ENCODE measurements at places on chromosomes 1 and 21.

GRCh38 chr1:27878039-27878438, 5.7 kb downstream of the THEMIS2 start:
- DNase-seq: no peak

DNA sequence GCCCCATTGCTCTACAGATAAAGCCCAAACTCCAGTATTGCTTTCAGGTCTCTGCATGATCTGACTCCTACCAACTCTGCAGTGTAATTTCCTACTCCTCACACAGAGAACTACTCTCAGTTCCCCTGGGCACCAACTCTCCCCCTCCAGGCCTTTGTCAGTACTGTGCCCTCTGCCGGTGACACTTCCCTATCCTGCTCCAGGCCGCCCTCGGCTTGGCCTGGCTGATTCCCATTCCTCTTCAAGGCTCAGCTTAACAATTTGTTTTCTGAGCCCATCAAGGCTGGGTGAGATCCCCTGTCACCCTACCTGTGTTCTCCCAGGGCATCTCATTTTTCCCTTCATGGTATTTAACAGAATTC, 2.6 kb downstream of the SLAMF8 start:
- no peak for DNase-seq

DNA sequence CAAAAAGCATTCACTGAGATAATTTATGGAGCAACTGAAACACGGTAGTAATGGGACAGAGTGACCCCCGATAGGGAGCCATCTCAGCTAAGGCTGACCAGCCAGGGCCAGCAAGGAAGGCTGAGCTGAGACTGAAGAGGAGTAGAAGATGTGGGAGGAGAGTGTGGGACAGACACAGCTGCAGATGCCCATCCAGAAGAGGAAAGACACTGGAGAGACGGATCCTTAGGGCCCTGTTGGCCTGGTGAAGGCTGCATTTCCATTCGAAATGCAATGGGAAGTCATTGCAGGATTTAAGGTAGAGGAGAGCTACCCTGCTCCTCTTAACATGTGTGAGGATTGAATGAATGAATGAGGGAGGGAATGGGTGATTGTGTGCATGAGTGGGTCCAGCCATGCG, 44.0 kb upstream of the LRP8 start:
- no peak for DNase-seq

- DNase-seq: no peak
These were observed 40.1 kb upstream of the TMPRSS15 start for GRCh38 chr21:18443701-18444100.

DNA sequence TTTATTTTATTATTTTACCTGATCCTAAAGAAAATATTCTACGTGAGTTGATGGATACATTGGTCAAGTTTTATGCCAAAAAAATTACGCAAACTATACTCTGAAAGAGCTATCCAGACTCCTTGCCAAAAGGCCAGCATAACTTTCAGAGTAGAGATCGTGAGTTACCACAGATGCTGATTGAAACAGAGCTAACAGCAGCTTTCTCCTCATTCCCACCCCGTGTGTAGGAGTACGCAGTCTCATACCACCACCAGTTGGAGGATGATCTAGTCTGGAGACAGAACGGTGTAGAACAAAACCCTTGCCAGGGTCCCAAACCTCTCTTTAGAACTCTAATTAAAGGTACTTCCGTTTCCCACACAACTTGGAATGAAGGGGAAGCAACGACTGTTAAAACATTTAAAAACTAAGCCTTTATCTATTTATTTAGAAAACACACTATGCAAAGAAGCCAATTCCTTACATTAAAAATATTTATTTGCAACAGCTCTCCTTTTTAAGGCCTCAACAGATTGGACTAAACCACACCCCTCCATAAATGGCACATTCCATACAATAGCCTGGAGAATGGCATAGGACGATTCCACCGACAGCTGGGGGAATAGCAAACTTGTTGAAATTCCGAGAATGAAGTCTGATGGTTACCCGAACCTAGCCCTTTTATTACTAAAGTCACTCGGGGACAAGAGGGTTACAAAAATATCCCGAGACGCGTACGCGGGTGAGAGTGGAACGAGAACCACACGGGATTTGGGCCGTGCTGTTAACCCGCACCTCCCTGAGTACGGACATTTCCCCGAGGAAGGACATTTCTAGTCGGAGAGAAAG, 1.4 kb downstream of the NUCKS1 start:
- DNase-seq: peak; percentile 66

GRCh38 chr1:115186711-115187265, 97.5 kb upstream of the TSPAN2 start:
- no peak for DNase-seq

DNA sequence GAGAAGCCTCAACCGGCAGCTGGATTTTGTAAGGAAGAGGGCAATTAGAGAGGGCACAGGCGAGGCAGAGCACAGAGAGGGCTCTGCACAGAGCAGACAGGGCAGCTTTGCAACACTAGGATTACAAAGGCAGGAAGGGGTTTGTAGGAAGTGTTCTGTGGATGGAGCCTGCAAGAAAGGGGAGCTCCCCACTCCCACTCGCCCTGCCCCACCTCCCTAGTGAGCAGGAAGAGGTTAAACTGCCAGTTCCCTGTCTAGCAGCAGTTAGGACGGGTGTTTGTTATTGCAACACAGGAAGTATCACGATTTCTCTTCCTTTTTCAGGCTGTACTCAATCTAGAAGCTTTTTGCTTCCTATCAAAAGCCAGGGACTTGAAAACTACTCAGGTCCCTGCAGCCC, 63.3 kb upstream of the LRRC8D start:
- DNase-seq: no peak

DNA sequence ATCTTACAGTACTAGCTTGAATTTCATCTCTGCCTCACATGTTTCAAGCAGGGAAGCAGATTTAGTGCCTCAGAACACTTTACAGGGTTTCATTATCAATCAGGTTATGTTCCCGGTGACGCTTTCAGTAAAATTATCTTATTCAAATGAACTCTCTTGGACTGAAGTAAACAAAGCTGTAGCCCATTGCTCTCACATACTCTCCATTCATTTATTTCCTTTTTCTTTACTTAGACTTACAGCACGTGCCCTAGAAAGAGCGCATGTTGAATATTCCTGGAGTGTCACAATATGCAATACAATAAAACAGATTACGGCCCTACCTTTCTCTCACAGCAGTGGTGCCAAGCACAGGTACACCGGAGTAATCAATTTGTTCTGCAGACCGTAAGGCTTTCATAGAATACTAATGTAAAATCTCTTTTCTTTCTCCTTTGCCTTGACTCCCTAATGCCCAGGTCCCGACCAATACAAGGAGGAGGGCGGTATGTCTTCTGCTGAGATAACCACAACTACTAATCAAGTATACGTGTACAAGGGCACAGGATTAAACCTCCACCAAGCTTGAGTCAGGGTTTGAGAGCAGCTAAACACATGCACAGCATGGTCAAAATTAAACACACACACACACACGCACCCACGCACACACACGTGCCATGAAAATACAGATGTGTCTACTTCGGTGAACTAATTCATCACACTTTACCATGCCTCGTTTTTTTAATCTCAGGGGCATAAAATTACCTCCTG, 62.8 kb downstream of the NRIP1 start:
- no peak for DNase-seq

- DNase-seq: no peak
These were observed 119.4 kb downstream of the C1orf94 start for GRCh38 chr1:34296059-34296458.

GRCh38 chr1:163170331-163170730, 32.4 kb downstream of the RGS5 start:
- DNase-seq: no peak

GRCh38 chr21:41965045-41965444, 11.2 kb upstream of the C2CD2 start:
- no peak for DNase-seq

DNA sequence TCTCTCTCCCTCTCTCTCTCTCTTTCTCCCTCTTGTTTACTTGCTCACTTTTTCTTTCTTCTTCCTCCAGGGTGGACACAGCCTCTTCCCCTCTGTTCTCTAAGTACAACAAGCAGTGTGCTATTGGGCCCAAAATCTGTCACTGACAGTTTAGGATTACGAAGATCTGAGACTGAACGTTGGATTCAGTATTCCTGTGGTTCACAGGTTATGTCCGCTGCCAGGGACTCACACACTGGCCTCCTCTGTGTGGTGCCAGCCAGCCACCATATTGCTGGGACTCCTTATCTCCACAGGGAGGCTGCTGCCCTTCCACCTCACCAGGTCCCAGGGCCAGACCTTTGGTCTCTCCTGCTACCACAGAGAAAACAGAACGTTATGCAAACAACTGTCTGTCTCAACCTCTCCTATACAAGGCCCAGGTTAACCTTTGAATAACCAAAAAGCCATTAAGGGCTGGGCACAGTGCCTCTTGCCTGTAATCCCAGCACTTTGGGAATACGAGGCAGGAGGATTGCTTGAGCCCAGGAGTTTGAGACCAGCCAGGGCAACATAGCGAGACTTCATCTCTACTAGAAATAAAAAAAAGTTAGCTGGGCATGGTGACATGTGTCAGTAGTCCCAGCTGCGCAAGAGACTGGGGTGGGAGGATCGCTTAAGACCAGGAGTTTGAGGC, 171.9 kb upstream of the RAB4A start:
- no peak for DNase-seq

DNA sequence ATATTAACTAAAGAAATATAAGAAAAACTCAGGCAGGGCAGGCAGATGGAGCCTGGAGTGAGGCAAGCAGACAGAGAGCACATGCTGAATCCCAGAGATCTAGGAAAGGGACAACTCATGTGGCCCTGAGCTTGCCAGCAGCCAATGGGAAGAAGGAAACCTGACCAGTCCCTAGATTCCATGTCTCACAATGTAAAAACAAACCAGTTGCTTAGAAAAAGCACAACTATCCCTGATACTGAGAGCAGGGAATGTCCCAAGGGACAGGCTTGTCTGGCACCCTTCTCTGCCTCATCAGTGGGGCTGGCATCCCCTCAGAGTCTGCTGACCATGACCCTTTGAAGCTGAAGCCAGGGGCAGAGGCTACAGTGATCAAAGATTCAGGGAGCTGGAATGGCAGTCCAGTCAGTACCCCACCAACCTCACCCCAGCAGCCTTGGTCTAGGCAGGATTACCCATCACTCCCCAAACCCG, 27.8 kb downstream of the HSPG2 start:
- no peak for DNase-seq

GRCh38 chr21:26965040-26965906, 1.6 kb downstream of the ADAMTS5 start:
- no peak for DNase-seq

DNA sequence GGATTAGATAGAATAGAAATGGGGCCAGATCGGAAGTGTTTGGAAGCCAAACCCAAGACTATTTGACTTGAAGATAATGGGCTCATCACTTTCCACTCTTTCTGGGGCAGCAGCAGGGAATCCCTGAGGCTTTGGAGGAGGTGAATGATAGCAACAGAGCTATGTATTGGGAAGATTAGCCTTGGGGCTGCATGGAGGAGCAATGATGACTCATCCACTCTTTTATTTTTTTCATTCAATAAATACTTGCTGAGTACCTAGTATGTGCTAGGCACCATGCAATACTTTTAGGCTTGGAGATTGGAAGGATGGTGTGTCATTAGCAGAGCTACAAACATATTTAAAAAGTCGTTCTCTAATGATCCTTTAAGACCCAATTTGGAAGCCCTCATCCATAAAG, 166.9 kb upstream of the FOXD3 start:
- DNase-seq: no peak

GRCh38 chr1:244751271-244751895, 84.1 kb upstream of the COX20 start:
- no peak for DNase-seq

DNA sequence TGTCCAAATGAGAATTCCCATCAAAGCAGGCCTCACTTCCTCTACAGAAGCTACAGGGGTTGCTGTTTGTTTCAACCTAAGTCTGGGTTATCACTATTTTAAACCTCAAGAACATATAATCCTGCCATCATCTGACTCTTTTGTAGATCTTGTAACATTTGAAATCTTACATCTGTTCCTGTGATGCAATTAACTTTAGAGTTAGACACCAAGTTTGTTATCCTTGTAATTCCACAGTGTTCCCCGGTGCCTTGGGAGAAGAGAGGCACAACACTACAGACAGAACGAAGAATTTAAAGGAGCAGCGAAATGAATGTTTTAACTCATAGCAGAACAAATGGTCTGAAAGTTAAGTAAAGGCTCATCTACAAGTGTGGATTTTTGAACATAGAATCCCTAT, 116.1 kb downstream of the UCHL5 start:
- DNase-seq: no peak

DNA sequence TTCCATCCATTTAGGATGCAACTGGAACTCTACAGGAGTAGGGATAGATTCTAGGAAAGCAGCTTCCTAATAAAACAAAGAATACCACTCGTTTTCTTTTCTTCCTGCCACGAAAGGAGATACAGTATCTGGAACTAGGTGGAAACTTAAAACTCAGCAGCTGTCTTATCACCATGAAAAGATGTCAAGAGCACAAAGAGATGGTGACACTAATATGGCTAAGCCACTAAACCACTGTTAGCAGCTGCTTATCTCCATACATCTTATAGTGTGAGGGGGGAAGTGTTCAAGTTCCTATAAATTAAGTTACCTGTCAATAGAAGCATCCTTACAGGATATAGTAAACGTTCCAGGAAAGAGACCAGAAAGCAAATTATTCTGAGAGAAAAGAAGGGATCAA, 162.5 kb downstream of the TYW3 start:
- no peak for DNase-seq

GRCh38 chr1:154753426-154753825, 116.7 kb downstream of the KCNN3 start:
- DNase-seq: no peak

- no peak for DNase-seq
These were observed 31.1 kb downstream of the PBX1 start for GRCh38 chr1:164589961-164590507.

DNA sequence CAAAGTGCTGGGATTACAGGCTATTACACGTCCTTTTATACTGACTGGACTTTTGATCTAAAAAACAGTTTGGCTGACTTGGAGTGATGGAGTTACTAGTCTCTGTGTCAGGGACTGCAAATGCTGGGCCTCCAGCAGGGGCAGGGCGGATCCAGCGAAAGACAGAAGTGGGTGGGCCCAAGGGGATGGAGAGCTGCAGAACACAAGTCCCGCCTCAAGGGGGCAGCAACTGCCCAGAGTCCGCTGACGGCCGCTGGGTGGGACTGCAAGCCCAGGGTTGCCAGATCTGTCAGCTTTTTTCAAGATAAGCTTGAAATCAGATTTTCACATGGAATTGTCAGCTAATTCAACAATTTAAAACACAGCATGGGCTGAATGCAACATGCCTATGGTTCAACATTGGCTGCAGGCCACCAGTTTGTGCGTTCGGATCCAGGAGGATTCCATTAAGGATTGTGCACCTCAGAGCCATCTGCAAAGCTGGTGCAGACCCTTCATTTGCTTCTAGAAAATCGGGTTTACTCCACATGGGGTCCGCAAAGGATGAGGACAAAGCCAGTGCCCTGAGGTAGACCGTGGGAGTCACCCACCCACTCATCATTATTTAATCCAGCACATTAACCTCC, 10.7 kb downstream of the STMN1 start:
- peak; percentile 82 for DNase-seq

GRCh38 chr21:41459884-41460534, 34.0 kb downstream of the MX1 start:
- DNase-seq: no peak
